Stomach (tissue), 19 donors: ENCODE measurements at places on chromosomes 16 and 17. TPM values are rescaled to one million over a fixed set of nuclear protein-coding genes. Genes with fewer than 3 reads are reported as not detected.

KLHL10 gene
- 0.23 TPM for polyA plus RNA-seq

ARHGAP44 gene
- polyA plus RNA-seq = 6.0 TPM

KRT23 gene
- 2.6 TPM for polyA plus RNA-seq

TMEM92 gene
- polyA plus RNA-seq = 9.7 TPM

CD300A gene
- polyA plus RNA-seq = 4.7 TPM

PPY gene
- polyA plus RNA-seq = not detected
